ENCODE measurements at places on chromosomes 6 and 20.

DNA sequence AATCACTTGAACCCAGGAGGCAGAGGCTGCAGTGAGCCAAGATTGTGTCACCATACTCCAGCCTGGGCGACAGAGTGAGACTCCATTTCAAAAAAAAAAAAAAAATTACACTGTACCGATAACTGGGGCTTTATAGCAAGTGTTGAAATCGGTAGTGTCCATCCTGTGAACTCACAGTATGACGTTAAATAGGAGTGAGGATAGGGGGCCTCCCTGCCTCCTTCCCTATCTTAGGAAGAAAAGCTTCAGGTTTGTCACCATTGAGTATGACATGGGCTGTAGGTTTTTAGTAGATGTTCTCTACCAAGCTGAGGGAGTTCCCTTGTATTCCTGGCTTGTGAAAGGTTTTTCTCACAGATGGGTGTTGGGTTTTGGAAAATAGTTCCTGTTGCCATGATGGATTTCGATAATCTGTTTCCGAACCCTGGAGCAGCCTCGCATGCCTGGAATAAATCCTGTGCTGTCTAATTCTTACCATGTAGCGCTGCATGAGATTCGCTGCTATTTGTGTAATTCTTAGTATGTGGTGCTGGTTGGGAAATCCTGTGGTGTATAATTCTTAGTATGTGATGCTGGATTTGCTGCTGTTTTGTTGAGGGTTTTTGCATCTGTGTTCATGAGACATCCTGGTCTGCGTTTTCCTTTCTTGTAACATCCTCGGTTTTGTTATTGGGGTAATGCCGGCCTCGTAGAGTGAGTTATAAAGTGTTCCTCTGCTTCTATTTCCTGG, 23.6 kb downstream of the NTSR1 start:
- no peak for DNase-seq

- no peak for DNase-seq
Measured at GRCh38 chr6:29791162-29791561, 36.5 kb upstream of the HLA-G start.

DNA sequence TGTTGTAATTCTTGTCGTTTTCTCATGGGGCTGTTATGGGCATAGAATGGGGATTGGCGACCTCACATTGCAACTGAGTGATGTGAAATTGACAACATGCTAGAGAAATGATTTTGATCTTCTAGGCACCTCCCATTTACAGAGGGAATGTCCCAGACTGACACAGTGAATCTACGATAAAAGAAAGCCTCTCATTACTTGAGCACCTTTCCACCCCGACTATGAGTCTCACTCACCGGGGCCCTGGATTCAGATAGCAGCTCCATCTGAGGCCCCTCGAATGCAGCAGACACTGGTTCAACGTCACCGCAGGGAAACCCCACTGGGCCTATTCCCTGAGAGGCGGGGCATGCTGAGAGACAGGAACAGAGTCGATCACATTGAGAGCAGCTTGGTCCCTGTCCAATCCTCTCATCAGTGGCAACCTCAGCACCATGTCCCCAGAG, 49.1 kb downstream of the NFATC2 start:
- DNase-seq: no peak

DNA sequence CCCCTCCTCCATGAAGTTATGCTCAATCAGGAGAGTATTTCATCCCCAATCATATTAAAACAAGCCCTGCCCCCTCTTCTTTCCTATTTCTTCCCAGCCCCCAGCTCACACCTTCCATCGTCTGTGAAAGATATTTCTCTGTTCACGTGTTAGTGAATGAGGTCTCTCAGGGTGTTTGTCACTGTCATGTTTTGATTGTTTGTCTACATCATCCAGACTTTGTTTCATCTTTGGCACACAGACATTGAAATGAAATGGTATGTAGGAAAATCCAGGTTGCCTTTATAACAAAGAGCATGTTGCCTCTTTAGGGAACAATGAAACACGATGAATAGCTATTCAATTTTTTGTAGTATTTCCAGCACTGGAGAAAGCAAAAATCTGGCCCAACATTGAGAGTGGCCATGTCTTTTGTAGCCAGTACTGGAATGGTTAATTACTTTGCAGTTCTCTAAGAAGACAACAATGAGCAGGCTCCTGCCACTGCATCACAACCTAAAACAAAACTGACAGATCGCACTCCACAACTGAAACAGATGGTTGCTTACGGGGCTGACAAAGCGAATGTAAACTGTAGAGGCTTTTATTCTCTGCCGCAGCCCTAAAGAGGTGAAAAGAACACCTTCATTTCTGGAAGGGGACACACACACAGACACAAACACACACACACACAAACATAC, 543.6 kb upstream of the CITED2 start:
- no peak for DNase-seq

DNA sequence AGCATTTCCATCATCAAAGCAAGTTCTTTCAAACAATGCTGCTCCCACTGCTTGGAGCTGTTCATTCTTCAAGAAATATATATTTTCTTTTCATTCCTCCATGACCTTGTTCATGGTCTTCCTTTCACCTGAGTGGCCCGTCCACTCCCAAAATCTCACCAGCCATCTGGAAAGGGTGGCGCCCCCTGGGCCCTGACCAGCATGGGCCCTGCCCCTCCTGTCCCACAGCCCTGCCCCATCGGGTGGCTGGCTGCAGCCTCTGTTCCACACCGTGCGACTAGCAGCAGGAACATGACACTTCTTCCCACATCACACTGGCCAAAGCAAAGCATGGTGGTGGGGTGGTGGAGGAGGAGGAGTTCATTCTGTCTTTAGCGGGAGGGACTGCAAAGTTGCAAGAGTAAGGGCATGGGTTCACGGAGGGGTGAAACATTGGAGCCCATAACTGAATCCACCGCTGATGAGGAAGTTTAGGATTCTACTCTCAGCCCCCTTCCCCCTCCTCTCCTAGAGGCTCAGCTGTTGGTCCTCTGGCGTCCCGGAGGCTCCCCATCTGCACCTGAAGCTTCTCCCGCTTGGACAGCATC, 195.2 kb upstream of the SLC24A3 start:
- DNase-seq: no peak

DNA sequence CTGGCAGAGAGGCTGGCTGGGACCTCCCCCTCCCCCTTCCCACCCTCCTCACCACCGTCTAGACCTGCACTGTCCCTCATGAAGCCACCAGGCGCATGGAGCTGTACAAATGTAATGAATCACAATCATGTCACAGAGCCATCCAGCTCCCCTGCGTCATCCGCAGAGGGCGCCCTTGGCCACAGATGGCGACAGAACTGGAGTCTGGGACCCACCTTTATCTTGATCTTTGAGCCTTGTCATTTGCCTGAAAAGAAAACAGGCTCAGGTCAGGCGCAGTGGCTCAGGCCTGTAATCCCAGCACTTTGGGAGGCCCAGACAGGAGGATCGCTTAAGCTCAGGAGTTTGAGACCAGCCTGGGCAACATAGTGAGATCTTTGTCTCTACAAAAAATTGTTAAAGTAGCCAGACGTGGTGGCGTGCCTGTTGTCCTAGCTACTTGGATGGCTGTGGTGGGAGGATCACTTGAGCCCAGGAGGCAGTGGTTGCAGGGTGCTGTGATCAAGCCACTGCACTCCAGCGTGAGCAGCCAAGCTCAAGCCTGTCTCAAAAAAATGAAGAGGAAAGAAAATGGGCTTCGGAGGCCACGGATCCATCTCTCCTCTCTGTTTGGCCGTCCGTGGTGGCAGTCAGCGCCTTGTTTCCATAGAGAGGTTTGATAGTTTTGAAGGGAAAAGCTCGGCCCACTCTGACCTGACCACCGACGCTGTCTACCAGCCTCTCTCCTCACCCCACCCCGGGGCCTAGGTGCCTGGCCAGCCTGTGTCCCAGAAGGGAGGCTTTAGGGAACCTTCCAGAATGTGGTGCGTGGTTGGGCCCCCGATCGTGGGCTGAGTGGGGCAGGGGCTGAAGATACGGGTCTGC, 6.2 kb downstream of the COL9A3 start:
- DNase-seq: no peak

- no peak for DNase-seq
Measured at GRCh38 chr20:10463622-10464021, 28.5 kb downstream of the SLX4IP start.

- no peak for DNase-seq
Measured at GRCh38 chr6:91654357-91654756, 1067.5 kb upstream of the MAP3K7 start.

DNA sequence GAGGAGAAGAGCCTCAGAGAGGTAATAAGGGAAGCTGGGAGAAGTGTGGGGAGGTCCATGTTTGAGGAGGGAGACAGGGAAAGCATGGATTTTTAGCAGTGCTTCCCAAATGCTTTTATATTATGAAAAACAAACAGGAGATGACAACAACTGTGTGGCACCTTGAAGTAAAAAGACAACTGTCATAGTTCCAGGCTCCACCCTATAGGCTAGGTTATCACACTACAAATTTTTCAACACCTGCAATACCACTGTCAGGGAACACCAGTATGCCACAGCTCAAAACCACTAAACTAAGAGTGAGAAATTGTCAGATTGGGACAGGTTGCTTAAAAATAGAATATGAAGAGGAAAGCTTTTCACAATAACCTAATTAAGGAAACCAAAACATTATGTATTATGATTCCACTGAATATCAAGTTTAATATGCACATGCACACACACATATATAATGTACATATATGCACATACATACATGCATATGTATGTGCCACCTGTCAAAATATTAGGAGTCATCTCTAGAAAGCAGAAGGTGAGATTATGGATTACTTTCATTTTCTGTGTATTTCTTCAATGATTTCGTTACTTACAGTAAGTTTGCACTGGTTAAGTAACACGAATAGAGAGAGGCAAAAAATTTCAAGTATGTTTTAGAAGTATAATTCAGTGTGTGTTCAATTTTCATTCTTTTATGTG, 261.2 kb downstream of the PTPRK start:
- DNase-seq: no peak

- DNase-seq: no peak
Measured at GRCh38 chr6:124885171-124885570, 77.1 kb upstream of the RNF217 start.

- no peak for DNase-seq
Measured at GRCh38 chr6:43093436-43094289, 17.5 kb downstream of the PTK7 start.

GRCh38 chr6:149936743-149937142, 5.1 kb upstream of the ULBP2 start:
- no peak for DNase-seq

DNA sequence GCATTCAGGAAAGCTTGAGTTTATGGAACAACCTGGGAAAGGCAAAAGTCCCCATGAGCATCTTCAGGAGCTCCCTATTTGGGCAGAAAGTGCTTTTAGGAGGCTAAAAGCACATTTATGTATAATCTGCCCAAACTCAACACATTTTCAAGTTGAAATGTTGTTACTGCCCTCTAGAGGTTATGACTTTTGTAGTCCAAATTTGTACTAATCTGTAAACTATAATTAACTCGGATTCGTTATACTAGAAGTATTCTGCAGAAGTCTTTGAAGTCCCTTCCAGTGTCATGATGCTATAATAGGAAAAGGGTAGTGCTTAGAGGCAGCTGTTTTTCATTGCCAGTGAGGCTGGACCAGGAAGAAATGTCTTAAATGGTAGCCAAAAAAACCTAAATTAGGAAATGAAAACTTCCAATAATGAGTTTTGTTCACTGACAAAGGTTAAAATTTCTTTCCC, 44.8 kb upstream of the EMILIN3 start:
- no peak for DNase-seq
